ENCODE measurements at places on chromosomes 2 and 18.

GRCh38 chr2:216572582-216573578 is 60.3 kb upstream of the IGFBP2 start:
- no peak for DNase-seq

DNA sequence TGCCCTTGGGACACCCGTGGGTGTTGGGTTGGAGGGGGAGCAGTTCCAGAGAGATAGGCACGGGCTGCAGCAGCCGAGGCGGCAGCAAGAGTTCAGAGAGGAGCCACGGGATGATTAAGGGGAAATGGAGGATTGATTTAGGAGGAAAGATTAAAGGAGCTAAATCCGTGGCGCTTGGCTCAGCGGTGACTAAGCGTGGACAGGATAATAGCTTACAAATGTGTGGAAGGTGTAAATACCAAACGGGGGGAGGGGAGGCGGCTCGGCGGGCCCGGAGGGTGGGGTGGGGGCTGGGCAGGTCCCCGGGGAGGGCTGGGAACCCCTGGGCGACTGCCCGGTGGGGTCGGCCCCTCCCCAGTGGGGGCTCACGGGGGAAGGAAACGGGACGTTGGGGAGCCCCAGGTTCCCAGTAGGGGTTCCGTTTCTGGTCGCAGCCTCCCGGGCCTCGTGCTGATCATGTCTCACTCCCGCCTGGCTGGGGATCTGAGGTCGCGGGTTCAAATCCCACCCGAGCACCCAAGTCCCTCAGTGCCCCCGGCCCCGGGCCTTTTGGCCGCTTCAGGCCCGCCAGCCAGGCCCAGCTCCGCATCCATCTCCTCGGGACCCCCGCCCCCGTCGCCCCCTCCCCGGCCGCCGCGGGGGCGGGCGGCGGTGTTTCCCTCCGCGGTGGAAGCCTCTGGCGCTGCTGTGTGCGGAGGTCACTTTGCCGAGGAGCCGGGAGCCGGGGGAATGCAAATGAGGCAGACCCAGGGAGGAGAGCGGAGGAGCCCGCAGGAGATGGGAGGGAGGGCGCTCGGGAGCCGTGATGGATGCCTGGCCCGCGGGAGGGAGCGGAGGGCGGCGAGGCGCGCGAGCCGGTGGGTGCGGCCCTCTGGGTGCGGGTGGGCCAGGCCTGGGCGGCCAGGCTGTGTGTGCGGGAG is 8.1 kb downstream of the ASIC4 start:
- DNase-seq, result no peak

- DNase-seq, result no peak
Measured at GRCh38 chr2:18136881-18137475, 258.5 kb downstream of the KCNS3 start.

DNA sequence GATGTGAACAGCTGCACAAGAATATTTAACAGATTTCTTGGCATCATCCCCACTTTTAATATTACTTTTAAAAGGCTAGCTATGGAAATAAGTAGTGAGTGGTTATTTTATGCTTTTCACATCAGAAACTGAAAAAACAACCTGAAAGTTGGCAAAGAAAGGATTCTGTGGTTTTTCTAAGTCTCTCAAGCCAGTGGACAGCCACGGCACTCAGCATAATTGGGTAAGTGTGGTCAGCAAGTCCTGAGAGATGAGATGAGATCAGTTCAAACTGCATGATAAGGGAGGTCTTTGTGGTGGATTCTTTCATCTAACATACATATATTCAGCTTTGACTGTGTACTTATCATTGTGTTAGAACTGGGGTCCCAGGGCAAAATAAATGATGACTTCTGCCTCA is 105.2 kb downstream of the LYPD6B start:
- no peak for DNase-seq

GRCh38 chr18:68387246-68387645 is 327.7 kb downstream of the TMX3 start:
- DNase-seq, result no peak

DNA sequence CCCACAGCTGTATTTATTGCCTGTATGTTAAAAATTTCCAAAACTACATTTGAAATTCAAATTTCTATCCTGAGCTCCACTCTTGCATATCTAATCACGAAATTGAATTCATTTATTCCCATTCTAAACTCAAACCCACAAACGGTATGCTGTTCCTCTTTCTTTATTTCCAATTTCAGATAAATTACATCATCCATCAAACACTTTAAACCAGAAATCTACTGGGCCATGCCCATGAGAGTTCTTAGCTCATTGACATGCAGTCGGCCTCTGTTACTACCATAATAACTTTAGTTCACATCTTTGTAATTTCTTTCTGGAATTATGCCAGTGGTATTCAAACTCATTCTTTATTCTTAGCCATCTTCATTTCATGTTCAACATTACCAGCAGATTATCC is 100.3 kb downstream of the COL3A1 start:
- DNase-seq, result no peak

- DNase-seq, result no peak
Measured at GRCh38 chr2:113185664-113186432, 12.1 kb downstream of the PSD4 start.

- DNase-seq, result no peak
Measured at GRCh38 chr2:1915196-1915595, 170.9 kb upstream of the PXDN start.

DNA sequence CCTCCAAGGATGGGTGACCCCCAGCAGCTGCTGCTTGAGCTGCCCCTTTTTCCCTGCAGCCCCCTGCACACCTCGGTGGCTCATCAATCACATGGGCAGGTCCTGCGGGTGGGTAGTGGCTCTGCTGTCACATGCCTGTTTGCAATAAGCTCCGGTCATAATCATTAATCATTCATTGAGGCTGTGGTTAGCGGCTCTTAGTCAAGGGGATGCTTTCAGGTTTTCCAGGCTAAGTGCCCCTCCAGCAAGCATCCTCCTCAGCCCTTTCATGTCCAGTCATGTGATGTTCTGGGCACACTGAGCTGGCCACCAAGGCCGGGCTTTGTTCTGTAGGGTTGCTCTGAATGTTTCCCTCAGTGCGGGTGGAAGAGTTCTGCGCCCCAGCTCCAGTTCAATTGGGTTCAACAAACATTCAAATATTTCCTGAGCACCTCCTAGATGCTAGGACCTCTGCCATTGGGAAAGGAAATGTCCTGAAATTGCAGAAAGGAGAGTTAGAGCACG is 96.4 kb upstream of the LDAH start:
- DNase-seq, result no peak

DNA sequence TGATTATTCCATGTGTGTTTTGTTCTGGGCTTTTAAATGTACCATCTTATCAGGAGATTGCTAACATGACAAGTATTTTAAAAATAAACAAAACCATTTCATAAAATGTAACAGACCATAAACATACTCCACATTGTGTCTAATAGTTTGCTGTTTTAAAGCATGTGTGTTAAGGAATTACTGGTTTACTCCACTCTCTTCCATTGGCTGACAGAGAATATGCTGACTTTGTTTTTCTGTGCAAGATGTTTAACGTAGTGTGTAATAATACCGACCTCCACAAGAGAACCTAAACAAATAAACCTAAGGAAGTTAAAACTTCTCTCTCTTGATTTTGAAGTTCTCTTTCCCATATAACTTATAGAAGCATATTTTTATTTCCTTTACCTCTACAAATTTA is 17.0 kb upstream of the TMEM18 start:
- DNase-seq, result no peak

- DNase-seq, result no peak
Measured at GRCh38 chr2:176479961-176480360, 210.7 kb downstream of the MTX2 start.

GRCh38 chr2:232333361-232334135 is 45.0 kb upstream of the ALPP start:
- no peak for DNase-seq

DNA sequence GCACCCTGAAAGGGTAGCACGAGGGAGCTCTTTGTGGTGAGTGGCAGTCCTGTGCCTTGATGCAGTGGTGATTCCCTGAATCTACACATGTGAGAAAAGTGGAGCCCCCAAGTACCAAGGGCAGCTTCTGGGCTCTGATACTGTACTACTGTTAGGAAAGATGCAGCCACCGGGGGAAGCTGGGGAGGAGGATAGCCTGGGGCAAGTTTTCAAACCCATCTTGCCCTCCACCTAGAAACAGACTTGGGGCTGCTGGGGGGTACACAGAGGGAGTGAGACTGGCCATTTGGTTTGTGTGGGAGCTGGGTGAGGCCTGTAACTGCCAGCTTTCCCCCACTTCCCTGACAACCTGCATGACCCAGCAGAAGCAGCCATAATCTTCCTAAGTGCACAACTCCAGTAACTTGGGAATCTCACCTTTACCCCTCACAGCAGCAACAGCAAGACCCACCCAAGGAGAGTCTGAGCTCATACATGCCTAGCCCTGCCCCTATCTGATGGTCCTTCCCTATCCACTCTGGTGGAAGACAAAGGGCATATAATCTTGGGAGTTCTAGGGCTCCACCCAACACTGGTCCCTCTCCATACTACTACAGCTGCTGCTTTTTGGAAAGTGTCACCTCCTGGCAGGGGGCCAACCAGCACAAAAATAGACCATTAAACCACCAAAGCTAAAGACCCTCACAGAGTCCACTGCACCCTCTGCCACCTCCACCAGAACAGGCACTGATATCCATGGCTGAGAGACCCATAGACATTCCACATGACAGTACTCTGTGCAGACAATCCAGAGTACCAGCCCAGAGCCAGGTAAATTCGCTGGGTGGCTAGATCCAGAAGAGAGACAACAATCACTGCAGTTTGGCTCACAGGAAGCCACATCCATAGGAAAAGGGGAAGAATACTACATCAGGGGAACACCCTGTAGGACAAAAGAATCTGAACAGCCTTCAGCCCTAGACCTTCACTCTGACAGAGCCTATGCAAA is 8.2 kb downstream of the MALL start:
- DNase-seq, result no peak

GRCh38 chr2:50719837-50720696 is 311.9 kb downstream of the NRXN1 start:
- DNase-seq, result no peak

GRCh38 chr2:26725521-26725820 is 32.9 kb downstream of the KCNK3 start:
- no peak for DNase-seq

GRCh38 chr2:102282678-102283091 is 28.7 kb upstream of the IL1RL1 start:
- no peak for DNase-seq

DNA sequence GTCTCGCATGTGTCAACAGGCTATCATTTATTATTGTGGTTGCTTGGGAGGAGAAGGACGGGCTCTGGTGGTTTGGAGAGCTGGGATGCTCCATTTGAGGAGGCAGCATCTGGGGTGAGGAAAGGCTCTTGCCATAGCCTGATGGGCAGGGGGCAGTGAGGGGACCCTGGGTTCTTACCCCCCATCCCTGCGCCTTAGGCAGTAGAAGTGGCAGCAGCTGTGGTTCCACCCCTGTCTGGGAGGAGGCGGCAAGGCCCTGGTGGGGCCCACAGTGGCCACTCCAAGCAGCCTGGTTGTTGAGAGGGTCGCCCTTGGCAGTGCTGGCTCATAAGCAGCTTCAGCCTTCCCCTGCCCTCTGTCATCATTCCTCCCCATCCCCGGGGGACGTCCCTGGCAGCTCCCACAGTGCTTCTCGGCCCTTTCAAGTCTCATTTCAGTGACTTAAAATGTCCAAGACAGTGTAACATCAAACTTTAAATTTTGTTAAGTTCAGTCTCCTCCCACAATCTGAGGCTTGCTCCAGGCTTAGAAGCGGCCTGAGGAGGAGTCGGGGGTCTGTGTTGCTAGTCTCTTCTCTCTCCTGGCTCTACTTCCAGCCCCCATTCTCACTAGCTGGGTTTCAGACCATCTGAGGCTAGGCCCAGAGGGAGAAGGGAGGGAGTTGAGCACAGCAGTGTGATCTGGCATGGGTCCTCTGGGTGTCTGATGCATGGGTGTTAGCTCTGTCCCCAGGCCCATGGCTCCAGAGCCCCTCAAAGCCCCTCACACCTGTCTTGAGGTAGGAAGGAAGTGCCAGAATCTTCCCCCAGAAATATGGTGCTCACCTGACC is 34.9 kb upstream of the PTPN4 start:
- DNase-seq, result no peak

- no peak for DNase-seq
Measured at GRCh38 chr2:105403241-105403782, 4.5 kb upstream of the FHL2 start.

DNA sequence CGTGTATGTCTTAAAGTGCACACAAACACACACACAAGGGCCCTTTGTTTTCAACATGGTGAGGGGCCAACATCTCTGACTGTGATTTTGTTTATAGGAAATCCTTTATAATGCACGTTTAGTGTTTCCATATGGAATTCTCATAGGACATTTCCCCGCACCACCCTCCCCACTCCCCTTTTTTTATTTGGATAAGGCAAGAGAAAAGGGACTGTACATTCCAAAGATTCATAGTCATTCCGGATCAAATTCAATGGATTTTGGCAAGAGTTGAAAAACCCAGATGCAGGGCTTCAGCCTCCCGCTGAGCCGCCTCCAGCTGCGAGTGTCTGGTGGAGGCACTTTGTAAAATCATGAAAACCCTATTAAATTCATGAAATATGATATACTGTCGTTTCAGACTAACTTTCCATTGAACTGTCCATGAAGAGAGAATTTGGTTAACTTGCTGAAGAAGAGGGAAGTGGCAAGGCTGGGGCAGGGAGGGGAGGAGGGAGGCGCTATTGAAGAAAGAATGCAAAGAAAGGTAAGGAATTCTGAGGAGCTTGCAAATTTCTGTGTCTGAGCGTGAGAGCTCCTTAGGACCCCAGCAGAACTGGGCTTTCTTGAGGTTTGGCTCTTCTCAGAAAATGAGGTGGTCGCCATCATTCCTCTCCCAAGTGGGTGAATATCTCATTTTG is 25.8 kb upstream of the SLC14A2 start:
- DNase-seq, result no peak

- DNase-seq, result no peak
Measured at GRCh38 chr2:220259662-220260061, 632.2 kb downstream of the SLC4A3 start.

DNA sequence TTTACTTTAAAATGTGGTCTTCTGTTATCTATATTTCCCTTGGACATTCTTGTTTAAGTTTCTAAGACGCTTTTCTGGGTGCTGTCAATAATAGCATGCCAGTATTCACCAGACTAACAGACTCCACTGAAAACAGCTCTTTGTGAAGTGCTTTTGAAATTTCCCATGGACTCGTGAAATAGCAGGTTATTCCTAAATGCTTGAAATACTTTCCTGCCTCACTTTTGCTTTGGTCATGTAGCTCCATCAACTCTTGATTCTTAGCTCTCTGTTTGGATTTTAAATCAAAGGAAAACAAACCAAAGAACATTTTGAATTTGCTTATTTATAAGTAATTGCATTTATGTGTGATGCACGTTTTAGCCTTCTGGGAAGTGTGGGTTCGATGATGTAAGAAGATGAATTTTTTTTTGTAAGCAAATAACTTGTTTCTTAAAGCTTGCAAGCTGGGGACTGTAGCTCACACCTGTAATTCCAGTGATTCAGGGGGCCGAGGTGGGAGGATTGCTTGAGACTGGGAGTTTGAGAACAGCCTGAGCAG is 147.8 kb downstream of the WDSUB1 start:
- DNase-seq, result no peak

DNA sequence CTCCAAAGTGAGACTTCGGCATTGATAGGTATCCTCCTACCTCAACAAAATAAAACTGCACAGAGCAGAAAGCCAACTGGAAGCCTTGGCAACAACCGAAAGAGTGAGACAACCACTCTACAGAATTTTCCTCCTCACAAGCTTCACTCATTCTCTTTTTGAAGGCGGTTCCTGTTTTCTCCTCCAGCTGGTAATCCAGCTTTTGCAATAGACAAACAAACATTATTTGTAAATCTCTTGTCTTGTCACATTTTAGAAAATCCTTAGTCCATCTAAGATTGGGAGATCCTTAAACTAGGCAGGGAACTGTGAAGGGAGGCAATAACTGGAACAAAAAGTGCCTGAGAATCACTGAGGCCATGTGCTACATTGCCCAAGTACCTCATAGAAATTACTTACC is 332.4 kb downstream of the BCL11A start:
- DNase-seq, result no peak

GRCh38 chr2:129055824-129056223 is 737.2 kb upstream of the HS6ST1 start:
- DNase-seq, result no peak

All from activated naive CD4-positive, alpha-beta T cell treated with Interleukin-2 at 50 U/mL for 16 hours (primary cell).